ENCODE measurements at places on chromosomes 7 and 10.

DNA sequence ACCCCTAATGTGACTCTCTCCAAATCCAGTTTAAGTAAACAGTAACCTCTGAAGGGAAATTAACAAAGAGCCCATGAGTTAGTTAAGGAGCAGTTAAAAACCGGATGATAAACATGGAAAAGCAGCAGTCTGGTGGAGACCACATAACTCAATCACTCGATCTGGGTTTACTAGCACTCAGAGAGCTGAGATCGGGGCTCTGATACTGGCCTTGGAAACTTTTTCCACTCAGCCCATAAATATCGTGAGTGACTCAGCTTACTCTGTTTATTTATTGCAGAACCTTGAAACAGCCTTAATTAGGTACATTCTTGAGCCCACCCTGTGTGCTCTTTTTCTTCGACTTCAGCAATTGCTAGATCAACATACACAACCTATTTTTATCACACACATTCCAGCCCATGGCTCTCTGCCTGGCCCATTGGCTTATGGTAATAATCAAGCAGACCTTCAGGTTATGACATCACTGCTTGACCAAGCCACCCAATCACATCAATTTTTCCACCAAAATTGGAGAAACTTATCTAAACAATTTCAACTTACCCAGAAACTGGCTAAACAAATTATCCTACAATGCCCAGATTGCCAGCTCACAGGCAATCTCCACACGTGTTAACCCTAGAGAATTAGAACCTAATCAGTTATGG is 82.2 kb upstream of the GPR22 start:
- DNase-seq: no peak

DNA sequence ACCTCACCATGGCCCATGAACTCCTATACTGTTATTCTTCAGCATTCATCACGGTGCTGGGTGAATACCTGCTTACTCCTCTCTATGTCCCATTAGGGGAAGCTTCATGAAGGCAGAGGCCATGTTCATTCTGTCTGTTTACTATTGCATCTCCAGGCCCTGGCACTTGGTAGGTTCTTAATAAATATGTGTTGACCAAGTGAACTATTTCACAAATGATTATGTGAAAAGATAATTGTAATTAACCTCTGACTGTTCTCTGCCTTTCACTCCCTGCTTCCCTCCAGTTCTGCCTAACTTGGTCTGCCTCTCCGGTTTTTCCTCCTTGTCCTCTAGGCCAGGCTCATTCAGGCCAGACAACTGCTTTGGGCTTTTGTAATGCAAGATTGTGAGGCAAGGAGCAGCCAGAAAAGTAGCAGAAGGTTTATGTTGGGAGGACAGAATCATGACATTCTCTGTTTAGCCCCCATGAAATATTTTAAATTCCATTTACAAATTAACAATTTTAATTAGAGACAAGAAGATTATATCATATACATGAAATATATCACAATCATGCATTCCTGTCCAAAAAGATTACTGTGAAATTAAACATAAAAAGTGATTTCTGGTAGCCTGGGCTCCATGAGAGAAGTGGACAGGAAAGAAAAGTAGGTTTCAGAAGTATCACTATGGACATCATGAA is 42.1 kb upstream of the PLXNA4 start:
- DNase-seq: no peak

DNA sequence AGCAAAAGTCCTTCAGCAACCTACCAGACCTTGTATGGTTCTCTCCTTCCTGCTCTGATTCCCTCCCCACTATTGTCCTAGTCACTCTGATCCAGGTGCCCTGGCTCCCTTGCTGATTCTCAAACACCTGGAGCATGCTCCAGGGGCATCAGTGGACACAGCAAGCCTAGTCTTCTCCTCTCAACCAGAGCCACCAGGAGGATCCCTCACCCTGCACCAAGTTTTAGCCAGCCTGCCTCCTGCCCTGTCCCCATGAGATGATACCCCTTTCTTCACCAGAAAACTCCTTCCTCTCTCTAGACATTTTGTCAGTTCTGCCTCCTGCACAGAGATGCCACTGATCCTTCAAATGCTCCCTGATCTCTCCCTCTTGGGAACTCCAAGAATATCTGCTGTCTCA is 11.0 kb downstream of the LLCFC1 start:
- DNase-seq: no peak

DNA sequence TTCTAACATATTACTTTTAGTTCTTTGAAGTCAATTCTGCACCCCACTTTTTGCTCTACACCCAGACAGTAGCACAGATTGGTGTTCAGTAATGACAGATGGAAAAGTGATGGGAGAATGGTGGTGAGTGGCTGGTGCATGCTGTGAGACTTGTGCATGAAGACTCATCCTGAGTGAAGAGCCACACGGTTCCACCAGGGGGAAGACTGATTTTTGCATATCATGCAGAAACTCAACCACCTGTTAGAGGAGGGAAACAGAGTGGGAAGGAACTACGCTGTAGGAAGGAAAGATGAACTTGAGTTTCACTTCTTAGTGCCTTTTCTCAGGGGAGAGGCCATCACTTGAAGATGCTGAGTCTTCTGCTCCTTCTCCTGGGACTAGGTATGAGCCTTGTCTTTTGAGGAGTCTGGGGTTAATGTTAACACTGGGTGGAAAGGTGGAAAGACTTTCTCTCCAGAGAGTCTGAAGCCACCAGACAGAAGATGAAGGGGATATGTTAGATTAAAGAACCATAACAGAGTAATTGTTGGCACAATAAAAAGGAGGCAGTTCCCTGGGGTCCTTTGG is 9.3 kb upstream of the PRSS1 start:
- no peak for DNase-seq

GRCh38 chr10:988667-989545 is 672 bp downstream of the GTPBP4 start:
- no peak for DNase-seq

DNA sequence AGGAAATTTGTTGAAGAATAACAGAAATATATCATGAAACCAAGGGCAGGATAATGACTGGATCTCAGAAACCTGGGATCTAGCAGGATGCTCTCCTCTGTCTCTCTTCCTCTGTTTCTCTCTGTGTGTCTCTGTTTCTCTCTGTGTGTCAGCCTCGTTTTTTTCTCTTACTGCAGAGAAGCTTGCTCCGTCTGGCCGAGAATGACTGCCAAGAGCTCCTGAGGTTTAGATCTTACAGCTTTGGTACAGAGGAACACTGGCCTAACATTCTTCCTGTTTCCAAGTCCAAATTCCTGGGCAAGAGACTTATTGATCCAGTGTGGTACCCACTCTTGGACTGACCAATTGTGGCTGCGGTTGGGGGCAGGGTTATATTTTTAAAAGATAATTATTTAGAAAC is 564.0 kb downstream of the XPNPEP1 start:
- DNase-seq: no peak

GRCh38 chr10:88181902-88182600 is 318.6 kb downstream of the PTEN start:
- DNase-seq: no peak

DNA sequence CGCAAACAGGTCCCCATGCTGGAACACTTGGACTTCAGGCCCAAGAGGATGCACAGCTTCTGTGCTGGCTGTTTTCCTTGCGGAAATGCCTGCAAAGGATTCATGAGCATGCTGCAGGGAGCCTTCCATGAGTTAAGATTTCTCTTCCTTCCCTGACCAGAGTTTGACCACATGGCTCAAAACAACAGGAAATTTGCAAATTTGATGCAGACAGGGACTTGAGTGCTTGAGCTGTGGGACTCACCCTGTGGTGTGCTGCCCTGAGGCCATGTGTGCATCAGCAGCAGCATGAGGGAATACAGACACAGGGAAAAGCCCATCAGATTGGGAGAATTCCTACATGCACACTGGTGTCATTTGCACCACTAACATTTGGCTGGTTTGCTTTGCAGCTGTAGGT is 195.4 kb downstream of the CDC14C start:
- DNase-seq: no peak

DNA sequence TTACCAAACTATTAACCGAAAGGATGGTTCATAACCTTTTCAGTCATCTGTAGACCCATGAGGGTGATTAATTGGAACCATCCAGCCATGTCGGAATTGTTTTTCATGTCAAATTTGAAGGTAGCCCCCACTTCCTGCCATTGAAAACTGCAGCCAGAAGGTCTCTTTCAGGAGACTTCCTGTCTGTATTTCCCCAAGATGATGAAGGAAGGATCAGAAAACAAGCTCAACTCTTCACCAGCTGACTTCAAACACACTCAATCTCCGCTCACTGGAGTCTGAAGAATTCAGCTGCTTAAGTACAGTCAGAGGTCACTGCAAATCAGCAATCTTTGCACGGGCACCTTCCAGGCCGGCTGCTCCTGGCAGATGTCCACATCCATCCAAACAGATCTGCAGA is 291.7 kb upstream of the NPVF start:
- no peak for DNase-seq

- no peak for DNase-seq
These were observed 55.4 kb downstream of the EEPD1 start for GRCh38 chr7:36208426-36208825.

DNA sequence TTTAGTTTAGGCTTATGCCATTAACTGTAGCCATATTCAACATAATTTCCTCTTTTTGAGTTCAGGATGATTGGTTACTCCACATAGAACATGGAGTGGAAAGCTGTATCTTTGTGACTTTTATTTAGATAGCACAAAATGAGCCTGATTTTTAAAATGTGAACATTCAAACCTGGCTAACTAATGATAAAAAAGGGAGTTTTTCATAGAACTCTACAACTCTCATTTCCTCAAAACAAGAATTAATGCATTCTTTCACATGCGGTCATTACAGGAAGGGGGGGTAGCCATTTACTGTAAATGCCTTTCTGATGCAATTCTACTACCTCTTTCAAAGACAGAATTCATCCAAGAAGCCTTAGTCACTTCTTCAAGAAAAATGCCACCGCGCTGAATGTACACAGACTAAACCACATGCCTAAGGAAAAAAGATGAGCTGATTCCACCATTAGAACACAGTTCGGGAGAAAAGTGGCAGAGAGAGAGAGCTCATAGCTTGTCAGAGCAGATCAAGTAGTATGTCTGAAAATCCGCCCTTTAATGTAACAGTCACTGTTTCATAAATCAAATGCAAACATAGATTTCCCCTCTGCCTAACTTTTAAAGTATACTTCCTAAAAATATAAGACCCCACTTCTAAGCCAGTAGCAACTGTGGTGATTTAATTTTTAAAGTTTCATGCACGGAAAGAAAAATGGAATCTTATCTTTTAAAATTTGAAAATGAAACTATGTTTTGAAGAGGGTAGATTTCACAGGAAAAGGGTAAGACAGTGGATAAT is 226.4 kb upstream of the KLF14 start:
- DNase-seq: peak; percentile 52

GRCh38 chr10:121503587-121504051 is 94.6 kb downstream of the FGFR2 start:
- DNase-seq: no peak

GRCh38 chr10:104351061-104351702 is 2.5 kb upstream of the CFAP58 start:
- DNase-seq: no peak

DNA sequence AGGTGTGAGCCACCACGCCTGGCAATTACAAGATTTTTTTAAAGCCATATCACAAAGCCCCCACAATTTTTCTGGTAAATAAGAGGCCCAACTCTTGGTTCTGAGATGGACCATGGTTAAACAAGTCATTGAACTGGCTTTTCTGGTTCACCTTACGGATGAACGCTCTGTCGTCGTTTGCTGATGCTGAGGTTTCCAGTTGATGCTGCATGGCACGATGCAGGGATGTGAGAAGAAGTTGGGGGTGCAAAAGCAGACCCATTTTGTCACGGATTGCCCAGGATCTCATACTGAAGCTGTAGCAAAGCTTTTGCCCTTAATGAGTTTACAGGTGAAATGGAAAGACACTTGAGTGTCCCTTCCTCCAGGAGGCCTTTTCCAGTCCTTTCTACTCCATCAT is 2.0 kb upstream of the IL2RA start:
- DNase-seq: no peak

DNA sequence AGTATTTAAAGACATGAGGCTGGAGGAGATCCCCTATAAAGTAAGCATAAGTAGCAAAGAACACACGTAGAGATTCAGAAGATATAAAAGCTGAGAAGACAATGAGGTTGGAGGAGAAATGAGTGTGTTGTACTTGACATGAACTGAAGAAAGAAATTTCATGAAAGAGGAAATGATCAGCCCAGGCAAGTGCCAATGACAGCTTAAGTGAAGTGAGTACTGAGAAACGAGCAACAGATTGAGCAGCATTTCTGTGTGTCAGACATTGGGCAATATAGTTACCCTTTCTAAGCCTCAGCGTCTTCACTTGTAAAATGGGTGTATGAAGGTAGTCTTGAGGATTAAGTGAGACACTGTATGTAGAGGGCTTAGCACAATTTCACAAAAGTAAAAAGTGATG is 4.8 kb upstream of the LIPA start:
- DNase-seq: no peak

DNA sequence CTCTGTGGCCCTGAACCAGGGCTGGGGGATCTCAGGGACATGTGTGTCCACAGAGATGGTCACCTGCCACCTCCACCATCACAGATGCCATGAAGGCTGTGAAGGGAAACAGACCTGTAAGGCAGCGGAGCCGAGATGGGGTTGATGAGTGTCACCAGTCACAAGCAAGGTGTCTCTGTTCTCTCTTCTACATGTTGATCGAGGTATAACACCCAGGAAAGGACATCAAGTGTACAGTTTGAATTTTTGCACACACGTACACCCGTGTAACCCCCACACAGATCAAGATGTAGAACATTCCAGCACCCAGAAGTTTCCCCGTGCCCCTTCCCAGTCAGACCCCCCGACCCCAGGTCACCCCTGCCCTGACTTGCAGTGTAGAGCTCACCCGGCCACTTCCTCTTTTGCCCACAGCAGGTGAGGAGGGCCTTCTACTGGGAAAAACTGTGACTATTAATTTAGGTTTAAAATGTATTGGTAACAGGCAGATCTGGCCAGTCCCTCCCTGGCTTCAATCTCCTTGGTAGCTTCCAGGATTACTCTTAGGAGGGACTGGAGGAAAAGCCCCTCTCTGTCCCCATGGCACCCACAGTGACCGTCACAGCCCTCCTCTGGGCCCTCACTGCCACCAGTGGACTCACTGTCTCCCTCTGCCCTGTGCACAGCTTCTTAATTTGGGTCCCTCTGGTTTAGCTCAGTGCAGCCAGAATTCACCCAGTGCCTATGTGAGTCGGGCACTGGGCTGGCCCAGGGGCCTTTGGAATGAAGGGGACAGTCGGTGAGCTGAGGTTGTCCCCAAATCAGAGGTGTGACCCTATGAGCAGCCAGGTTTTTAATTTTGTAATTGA is 108.2 kb downstream of the LHPP start:
- DNase-seq: no peak

DNA sequence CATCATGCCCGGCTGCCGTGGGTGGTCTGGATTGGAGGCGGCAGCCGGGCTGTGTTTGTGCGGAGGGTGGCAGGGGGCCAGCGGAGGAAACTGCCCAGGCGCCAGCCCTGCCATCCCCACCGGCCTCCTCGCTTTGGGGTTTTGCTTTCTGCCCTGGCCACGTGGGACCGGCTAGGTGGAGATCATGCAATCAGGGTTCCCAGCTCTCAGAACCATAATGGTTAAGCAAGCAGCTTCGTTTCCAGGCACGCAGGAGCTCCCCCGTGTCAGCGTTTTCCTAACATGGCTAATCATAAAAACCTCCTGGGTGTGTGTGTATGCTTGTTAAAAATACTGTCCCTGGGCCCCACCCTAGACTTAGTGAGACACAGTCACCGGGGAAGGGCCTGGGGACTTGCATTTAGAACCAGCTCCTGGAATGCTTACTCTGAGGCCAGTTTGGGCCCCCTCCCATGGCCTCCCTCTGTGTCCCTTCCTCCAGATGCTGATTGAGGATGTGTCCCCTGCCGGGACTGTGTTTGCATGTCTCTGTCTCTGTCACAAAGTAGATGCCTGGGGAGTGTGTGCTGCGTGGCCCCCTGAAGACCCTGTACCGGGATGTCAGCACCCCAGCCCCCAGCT is 119.3 kb downstream of the CUX1 start:
- no peak for DNase-seq

GRCh38 chr10:5595591-5595990 is 70.8 kb downstream of the ASB13 start:
- DNase-seq: no peak

Data from NK-92 treated with Interleukin-12 subunit alpha and Interleukin-12 subunit beta, amount 100 ng/mL, for 24 hours (cell line).